ENCODE measurements at places on chromosomes 2 and 18.

- no peak for DNase-seq
Observed at GRCh38 chr2:237763812-237764211, 34.8 kb upstream of the RBM44 start.

GRCh38 chr2:136080114-136080513 is 37.8 kb downstream of the CXCR4 start:
- DNase-seq = no peak

GRCh38 chr2:71833855-71834560 is 313.7 kb downstream of the CYP26B1 start:
- DNase-seq = no peak

- DNase-seq = no peak
Observed at GRCh38 chr2:127143841-127144782, 37.2 kb upstream of the BIN1 start.

DNA sequence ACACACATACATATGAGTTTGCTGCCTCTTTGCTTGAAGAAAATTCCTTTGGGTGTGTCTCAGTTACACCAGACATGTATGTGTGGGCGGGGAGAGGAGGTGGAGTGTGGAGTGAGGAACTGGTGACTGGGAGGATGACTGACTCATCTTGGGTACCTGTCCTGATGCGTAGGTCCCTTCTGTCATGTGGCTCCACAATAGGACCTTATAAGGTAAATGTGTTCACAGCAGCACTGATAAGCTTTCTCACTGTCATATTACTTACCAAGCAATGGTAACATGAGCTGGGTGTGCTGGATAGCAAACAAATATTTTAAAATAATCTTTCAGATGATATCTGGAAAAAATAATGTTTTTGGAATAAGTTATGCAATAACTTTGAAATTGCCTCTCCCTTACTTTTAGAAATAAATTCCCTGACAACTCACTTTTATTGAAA is 45.1 kb downstream of the SLC9A2 start:
- DNase-seq = no peak

DNA sequence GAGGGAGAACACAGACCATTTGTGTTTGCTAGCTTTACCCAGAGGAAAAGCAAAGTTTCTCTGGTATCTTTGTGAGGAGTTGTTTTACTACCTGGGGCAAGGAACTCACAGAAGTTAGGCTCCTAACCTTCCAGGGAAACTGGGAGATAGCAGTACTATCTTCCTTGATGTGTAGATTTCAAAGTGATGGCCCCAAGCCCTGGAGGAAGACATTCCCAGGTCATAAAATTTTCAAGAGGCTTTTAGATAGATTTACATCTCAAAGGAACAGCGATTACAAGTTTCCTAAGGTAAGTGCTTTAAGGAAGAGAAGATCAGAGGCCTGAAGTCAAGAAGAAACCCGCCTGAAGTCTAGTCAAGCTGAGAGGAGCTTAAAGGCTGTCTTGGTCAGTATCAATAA is 1187.8 kb upstream of the TMEFF2 start:
- no peak for DNase-seq

DNA sequence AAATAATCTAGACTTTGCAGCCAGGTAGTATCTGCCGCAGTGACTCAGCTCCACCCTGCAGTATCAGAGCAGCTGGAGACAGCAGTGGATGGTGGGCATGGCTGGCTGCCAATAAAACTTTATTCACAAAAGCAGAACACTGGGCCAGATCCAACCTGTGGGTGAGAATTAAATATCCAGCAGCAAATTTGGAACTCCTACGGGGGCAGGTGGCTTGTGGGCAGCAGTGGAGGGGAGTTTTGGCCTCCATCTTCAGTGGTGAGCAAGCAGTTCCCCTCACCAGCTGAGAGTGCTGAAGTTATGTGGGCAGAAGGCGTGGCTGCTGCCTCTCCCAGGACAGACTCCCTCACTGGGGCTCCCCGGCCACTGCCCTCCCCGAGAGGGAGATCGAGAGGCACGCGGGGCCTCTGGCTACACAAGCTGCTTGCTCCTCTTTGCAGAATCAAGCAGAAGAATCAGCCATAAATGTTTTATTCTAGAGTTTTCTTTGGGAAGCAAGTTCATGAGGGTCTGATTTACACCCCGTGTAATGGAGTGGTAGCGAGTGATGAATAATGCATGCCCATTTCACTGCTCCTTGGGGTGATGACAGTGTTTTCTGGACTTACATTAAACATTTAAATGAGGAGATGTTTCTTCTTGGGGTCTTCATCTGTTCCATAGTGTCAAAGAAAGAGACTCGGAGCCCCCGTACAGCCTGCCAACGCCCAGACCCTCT is 204.3 kb downstream of the SEPTIN10 start:
- no peak for DNase-seq

- no peak for DNase-seq
Observed at GRCh38 chr2:42337356-42337820, 23.6 kb downstream of the COX7A2L start.

GRCh38 chr2:171185941-171186340 is 25.2 kb upstream of the TLK1 start:
- DNase-seq = no peak

GRCh38 chr18:44579745-44580144 is 100.9 kb upstream of the SETBP1 start:
- DNase-seq = no peak

DNA sequence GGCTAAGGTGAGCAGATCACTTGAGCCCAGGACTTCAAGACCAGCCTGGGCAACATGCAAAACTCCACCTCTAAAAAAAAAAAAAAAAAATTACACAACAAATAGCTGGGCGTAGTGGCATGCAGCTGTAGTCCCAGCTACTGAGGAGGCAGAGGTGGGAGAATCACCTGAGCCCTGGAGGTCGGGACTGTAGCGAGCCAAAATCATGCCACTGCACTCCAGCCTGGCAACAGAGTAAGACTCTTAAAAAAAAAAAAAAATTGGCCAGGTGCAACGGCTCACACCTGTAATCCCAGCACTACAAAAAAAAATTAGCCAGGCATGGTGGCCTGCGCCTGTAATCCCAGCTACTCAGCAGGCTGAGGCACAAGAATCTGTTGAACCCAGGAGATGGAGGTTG is 7.3 kb downstream of the STARD7 start:
- DNase-seq = no peak

DNA sequence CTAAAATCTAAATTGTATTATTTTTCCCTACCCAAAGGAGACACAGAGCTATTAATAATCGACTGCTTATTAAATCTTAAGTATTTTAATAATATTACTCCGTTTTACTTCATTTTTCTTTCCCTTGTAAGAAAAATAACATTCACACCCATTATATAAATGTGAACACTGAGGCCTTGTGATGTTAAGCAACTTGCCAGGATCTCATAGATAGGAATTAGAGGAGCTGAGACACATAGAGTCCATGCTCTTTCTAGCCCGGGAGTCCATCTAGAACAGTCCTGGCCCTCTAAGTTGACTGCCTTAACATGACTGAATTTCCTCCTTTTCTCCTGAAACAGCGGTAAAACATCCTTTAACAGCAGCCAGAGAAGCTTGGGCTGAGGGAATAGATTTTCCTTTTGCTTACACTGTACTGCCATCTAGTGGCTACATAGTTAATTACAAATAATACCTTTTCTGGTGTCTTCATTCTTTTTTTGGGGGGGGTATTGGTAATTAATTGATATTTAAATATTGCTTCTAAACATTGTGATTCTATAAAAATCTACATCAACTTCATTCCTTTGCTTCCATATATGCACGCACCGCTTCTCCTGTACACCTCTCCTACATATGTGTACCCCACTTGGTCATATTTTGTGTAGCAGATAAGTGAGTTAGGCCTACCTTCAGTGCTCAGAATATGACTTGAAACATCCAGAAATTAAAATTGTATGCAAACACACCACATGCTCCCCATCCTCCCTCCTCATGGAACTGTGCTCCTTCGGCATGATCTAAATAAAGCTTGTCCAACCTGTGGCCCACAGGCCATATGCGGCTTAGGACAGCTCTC is 125.8 kb upstream of the HNMT start:
- no peak for DNase-seq

DNA sequence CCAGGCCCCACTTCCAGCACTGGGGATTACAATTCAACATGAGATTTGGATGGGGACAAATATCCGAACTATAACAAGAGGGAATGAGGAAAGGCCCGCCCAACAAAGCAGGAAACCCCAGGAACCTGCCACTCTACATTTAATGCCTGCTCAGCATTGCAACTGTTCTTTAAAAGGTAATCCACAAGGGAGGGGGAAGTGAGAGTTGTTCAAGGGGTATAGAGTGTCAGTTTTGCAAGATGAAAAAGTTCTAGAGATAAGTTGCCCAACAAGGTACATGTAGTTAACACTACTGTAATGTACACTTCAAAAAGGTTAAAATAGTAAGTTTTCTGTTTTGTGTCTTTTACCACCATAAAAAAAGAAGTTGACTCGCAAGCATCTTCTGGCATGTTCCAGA is 137.6 kb downstream of the MBD2 start:
- DNase-seq = no peak

DNA sequence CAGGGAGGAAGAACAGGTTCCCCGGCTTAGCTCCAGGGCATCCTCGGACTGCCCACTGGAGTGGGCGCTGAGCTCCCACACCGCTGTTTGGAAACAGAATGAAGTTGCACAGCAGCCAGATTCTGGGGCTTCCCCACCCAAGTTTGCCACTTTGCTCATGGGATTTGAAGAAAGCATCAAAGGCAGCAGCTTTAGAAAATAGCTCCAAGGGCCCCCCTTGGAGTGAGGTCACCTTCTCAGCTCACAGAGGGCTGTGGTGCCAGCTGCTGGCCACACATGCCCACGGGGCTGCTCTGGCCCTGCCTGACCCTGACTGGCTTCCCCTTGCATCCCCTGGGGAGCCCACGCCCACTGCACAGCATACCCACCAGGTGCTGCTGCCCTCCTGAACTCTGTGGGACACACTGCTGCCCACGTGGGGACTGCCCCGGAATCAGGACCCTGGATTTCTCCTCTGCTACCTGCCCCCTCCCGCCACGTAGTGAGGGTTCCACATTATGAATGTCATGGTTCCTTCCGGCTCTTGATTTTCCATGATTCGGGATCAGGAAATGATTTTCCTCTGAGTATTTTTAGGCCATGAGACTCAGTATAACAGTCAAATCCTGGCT is 70.3 kb downstream of the TGOLN2 start:
- no peak for DNase-seq

- no peak for DNase-seq
Observed at GRCh38 chr18:56927786-56928185, 219.1 kb upstream of the BOD1L2 start.

GRCh38 chr18:2960983-2961696 is 51.8 kb downstream of the LPIN2 start:
- no peak for DNase-seq

GRCh38 chr2:181393472-181393871 is 63.7 kb upstream of the ITGA4 start:
- peak; percentile 12 for DNase-seq

- no peak for DNase-seq
Observed at GRCh38 chr2:157170299-157170698, 87.2 kb upstream of the GALNT5 start.

DNA sequence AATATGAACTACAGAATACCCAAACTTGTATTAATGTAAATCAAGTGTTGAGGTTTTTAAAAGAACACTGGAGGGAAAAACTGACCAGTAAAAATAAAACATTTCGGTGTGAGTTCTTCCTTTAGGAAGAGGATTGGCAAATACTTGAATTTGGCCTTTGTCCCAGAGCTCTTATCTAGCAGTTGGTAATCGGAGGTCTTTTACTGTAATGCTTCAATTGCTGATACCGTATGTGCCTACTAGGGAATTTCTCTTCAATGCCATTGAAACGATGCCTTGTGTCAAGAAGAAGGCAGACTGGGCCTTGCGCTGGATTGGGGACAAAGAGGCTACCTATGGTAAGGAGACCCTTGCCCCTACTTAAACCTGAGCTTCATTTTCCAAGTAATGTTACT is 4.1 kb downstream of the RRM2 start:
- DNase-seq = no peak
